Stimulated activated CD8-positive, alpha-beta memory T cell treated with anti-CD3 and anti-CD28 coated beads, Interleukin-15, amount 100 ng/mL, for 24 hours (primary cell): ENCODE measurements at places on chromosomes 4 and X.

GRCh38 chr4:95505151-95505550, 43.6 kb downstream of the UNC5C start:
- DNase-seq, result no peak

DNA sequence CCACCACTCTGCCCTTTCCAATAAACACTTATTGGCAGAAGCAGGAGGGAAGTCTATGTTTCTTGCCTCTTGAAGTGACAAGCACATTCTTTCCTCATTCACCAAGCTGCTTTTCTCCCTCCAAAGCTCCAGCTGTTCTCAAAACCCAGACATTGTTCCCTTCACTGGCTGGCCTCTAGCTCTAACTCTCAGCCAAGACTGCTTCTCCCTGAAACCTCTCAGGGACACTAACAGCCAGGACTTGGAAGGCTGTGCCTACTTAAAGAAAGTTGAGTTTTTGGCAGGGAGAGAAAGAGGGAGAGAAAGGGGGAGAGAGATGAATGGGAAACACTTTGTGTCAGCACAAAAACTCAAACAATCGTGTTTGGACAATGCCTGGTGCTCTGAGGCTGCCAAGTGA, 99.5 kb downstream of the COX18 start:
- DNase-seq, result no peak

- DNase-seq, result no peak
Measured at GRCh38 chr4:62117886-62118285, 917.8 kb downstream of the ADGRL3 start.

DNA sequence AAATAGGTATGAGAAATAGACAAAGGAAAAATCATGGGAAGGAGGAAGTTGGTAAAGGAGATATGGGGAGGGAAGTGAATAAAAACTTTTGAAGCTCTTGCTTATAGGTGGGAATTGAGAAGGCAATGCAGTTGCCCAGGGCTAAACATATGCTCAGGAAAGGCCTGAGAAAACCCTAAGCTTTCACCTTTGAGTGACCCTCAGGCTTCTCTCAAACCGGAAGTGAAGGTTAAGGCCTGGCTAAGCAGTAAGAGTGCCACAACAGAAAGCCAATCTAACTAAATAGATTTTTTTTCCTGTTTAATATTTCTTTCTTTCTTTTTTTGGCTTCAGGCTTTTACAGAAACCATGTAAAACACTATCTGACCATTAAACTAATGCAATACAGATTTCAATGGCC, 69.5 kb upstream of the GABRA3 start:
- DNase-seq, result no peak

- DNase-seq, result no peak
Measured at GRCh38 chr4:74428276-74428675, 16.7 kb upstream of the AREG start.

GRCh38 chrX:130676861-130677260, 226.1 kb downstream of the ENOX2 start:
- DNase-seq, result no peak

GRCh38 chr4:146098397-146098796, 77.1 kb upstream of the LSM6 start:
- DNase-seq, result no peak

GRCh38 chr4:183984566-183984965, 79.5 kb downstream of the STOX2 start:
- DNase-seq, result no peak

- DNase-seq, result no peak
Measured at GRCh38 chr4:35347276-35347675, 897.0 kb downstream of the ARAP2 start.

DNA sequence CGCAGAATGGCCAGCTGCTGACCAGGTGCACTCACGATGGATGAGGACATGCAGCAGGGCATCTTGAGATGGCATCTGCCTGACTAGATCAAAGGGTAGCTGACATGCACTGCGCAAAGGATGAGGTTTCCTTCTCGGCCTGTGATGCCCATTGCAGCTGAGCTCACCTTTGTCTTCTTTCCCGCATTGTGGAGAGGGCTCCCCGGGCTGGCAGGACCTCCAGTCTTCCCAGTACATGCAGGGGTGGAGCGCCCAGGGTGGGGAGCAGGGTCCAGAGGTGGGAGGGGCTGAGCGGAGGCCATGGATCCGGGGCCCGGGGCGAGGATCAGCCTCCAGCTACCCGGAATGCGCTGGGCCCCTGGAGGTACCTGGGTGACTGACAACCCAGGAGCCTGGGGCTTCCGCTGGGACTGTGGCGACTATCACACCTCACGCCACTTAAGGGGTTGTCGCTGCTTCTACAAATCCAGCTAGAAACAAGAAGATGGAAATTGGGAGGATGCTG, 12.0 kb downstream of the TREX2 start:
- no peak for DNase-seq
